CD4-positive, alpha-beta memory T cell (primary cell): ENCODE measurements at places on chromosomes 12 and 14. TPM values are rescaled to one million over a fixed set of nuclear protein-coding genes. Genes with fewer than 3 reads are reported as not detected.

The KCNC2 gene
- total RNA-seq: not detected

The RD3L gene
- total RNA-seq: not detected

The FGD6 gene
- 0.69 TPM for total RNA-seq

The PTPN6 gene
- total RNA-seq: 189 TPM

The ERBB3 gene
- total RNA-seq: 6.9 TPM

The HOXC13 gene
- not detected for total RNA-seq

The KLRG1 gene
- total RNA-seq: 55.8 TPM
